Sigmoid colon (tissue), 7 donors: ENCODE measurements at places on chromosomes 2 and 18. TPM values are rescaled to one million over a fixed set of nuclear protein-coding genes. Genes with fewer than 3 reads are reported as not detected.

DNA sequence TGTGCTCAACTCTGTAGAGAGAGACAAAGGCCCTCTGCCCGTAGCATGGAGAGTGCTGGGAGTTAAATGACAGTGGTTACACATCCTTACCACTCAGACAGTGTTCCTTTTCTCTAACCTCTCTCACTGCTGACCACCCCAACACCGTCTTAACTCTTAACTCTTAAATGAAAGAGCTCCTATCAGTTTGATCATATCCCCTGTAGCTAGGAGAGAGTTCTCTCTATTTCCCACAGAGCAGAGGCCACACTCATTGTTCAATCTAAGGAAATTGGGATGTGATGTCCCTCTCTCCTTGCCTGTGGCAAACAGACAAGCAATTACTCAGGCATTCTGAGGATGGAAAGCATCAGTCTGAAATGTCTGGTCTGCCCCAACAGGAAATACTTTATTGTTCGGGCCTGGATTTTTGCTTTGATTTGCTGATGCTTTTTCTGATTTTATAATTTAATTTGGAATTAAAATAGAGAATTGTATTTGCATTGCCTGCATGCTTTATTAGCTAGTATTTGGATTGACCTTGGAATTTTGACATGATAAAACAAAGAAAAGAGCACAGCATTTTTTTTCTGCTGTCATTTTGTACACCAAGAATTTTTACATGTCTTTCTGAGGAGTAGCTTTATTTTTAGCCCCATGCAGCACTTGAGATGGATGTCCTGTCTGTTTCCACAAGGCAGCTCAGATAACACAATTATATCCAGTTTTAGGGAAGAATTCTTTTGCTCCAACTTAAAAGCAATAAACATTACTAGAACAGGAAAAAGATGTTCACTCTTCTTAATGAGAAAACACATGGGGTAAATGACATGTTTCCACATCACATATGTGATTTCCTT, 27.7 kb upstream of the IER3IP1 start:
- no peaks in the 10 kb centered on the region for H3K36me3 ChIP-seq
- no peaks in the 10 kb centered on the region for H3K4me1 ChIP-seq
- DNase-seq, result no peak
- H3K4me3 ChIP-seq, result no peak overlapping the region
- H3K27me3 ChIP-seq, result no peaks in the 10 kb centered on the region
- no peak overlapping the region for H3K27ac ChIP-seq

DNA sequence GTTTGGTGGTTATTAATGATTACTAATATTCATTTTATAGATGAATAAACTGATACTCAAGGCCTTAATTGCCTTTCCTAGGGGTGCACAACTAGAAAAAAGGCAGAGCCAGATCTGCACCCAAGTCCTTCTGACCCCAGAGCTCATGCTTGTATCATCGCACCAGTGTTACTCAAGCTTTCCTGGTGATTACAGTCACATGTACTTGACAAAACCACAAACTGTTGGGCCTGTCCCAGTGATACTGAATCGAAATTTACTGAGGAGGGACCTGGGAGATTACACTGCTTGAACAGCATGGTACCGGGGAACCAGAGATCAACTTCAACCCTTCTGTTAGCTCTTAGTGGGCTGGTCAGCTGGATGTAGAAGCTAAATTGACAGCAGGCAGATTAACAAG, 33.7 kb downstream of the FASTKD2 start:
- no peak overlapping the region for H3K27ac ChIP-seq
- DNase-seq, result no peak
- no peaks in the 10 kb centered on the region for H3K36me3 ChIP-seq
- H3K27me3 ChIP-seq, result no peaks in the 10 kb centered on the region
- H3K4me1 ChIP-seq, result peaks cover 6% of the 10 kb centered on the region

CTAGE1 gene
- not detected for total RNA-seq

DNA sequence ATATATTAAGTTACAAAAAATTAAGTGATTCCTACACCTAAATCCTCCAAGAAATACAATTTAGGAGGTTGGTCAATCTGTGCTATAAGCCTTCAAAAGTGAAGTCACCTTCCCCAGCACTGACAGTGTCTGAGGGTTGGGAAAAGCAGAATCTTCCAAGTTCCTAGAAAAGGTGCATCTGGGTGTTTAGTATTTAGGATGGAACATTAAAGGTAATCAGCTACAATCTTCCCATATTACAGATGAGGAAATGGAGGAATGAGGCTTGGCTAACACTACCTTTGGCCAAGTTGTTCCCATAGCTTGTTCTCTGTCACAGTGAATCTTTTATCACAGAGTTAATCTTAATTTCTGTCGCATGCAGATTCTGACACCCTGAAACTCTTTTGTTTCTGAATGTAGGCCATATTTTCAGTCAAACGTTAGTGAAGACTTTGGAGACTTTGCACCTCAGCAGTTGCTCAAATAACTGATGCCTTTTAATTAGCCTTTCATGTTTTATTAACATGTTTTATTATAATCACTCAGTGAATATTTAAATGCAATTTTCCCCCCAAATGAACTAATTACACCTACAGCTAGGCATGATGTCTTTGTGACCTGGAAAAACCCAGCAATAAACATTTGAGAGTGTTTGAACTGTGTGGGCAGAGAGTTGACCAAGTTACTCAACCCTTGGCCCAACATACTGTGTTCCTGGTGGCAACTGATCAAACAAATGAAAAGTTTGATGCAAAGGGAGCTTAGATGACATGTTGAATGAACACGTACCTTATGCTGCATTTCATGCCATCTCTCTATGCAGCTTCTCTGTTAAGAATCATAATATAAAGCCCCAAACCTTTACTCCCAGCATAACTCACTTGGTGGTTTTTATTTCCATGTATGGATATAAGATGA, 17.6 kb downstream of the FN1 start:
- no peak for DNase-seq
- H3K4me1 ChIP-seq, result peaks cover 70% of the 10 kb centered on the region
- H3K36me3 ChIP-seq, result peaks cover 15% of the 10 kb centered on the region
- H3K27ac ChIP-seq, result peak overlapping the region; percentile 64
- H3K27me3 ChIP-seq, result no peaks in the 10 kb centered on the region

- peak; percentile 63 for DNase-seq
- no peaks in the 10 kb centered on the region for H3K27me3 ChIP-seq
- H3K4me3 ChIP-seq, result peak overlapping the region; percentile 30
- no peaks in the 10 kb centered on the region for H3K36me3 ChIP-seq
- H3K4me1 ChIP-seq, result no peaks in the 10 kb centered on the region
Measured at GRCh38 chr2:128473175-128474035, 154.7 kb upstream of the HS6ST1 start.

MROH2A gene
- not detected for total RNA-seq

GRCh38 chr2:67290451-67291290, 106.5 kb upstream of the ETAA1 start:
- H3K27ac ChIP-seq, result no peak overlapping the region
- H3K4me1 ChIP-seq, result peaks cover 6% of the 10 kb centered on the region
- no peak overlapping the region for H3K4me3 ChIP-seq
- DNase-seq, result no peak
- H3K36me3 ChIP-seq, result no peaks in the 10 kb centered on the region

- no peaks in the 10 kb centered on the region for H3K36me3 ChIP-seq
- no peaks in the 10 kb centered on the region for H3K27me3 ChIP-seq
- DNase-seq, result no peak
- no peak overlapping the region for H3K27ac ChIP-seq
- H3K4me1 ChIP-seq, result no peaks in the 10 kb centered on the region
Measured at GRCh38 chr2:107548216-107548615, 278.5 kb upstream of the RGPD4 start.

DNA sequence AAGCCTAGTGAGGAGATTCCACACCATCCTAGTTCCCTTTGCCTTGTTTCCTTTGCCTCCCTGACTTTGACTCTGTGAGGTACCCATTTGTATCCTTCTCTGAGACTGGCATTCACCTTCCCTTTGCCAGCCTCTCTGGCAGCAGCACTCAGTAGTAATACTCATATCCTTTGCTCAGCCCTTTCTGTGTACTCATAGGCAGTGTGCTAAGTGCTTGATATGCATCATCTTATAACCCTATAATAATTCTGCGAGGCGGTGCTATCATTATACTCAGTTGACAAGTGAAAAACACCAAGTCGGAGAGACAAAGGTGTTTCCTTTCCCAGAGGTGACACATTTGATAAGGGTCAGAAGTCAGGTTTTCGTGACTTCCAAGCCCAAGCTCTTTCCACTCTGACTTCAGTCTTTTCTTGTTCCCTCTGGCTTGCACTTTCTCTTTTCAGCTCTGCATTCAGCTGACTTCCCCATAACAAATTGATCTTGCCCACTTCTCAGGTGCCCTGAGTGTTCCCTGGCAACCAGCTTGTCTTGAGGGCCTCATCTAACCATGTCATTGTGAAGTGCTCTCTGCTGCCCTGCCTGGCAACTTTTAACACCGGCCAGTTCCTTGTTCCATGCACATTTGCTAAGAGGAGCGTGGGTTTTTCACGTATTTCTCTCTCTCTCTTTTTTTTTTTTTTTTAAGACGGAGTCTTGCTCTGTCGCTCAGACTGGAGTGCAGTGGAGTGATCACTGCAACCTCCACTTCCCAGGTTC, 94.5 kb upstream of the UPP2 start:
- no peak for DNase-seq
- no peak overlapping the region for H3K27ac ChIP-seq
- no peaks in the 10 kb centered on the region for H3K4me1 ChIP-seq
- H3K4me3 ChIP-seq, result no peak overlapping the region
- H3K36me3 ChIP-seq, result no peaks in the 10 kb centered on the region

FBXO48 gene
- 1.1 TPM for total RNA-seq

- H3K36me3 ChIP-seq, result no peaks in the 10 kb centered on the region
- no peak overlapping the region for H3K4me3 ChIP-seq
- DNase-seq, result no peak
- no peaks in the 10 kb centered on the region for H3K4me1 ChIP-seq
- peak overlapping the region; percentile 74 for H3K27ac ChIP-seq
Measured at GRCh38 chr2:66538291-66538690, 103.4 kb downstream of the MEIS1 start.

DNA sequence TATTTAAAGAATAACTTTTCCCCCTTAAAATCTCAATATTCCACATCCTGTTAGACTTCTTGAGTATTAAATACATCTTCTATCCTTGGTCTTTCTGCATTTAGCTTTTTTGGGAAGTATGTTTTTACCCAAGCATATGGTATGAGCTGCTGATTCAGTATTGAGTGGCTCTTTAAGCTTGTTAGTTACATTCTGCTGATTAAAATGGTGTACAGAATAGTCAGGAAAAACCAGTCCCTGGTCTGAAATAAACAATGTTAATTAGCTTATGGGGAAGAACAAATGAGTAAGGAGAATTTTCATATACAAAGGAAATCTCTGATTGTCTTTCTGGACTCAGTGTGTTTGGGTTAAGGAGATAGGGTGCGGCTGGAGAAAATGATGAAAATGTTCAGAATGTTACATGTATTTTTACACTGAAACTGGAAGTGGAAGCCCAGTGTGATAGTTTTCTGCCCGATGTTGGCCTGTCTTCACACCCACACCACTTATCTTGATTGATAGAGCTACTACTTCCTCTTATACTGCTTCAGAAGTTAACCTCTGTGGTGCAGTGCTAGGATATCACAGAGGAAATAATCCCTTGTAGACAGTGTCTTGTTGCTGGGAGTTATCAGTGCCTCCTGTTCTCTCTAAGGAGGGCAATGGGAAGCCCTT, 84.0 kb downstream of the MSH2 start:
- no peaks in the 10 kb centered on the region for H3K4me1 ChIP-seq
- no peaks in the 10 kb centered on the region for H3K36me3 ChIP-seq
- no peak overlapping the region for H3K4me3 ChIP-seq
- no peak for DNase-seq
- no peak overlapping the region for H3K27ac ChIP-seq

DNA sequence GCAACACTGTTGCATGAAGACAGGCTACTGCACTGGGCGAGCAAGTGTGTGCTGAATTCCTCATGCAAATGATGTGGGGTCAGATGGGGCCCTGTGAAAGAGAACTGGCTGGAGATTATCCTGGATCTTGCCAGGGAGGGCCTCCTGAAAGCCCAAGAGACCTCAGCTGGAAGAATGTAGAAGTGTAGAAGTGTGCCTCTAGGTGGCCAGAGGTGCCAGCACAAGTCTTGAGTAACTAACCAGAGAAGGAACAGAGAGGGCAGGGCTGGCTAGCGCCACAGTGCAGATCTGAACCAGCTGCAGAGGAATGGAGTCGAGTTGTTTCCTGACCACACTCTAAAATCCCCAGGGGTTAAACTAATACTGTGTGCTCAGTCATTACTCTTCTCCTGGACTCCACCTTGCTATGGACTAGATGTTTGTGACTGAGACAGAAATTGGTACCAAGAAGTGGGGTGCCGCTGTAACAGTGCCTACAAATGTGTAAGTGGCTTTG, 399.3 kb downstream of the LRATD1 start:
- no peaks in the 10 kb centered on the region for H3K27me3 ChIP-seq
- no peaks in the 10 kb centered on the region for H3K4me1 ChIP-seq
- DNase-seq, result no peak
- H3K36me3 ChIP-seq, result no peaks in the 10 kb centered on the region

RAPGEF4 gene
- total RNA-seq, result 5.5 TPM

DNA sequence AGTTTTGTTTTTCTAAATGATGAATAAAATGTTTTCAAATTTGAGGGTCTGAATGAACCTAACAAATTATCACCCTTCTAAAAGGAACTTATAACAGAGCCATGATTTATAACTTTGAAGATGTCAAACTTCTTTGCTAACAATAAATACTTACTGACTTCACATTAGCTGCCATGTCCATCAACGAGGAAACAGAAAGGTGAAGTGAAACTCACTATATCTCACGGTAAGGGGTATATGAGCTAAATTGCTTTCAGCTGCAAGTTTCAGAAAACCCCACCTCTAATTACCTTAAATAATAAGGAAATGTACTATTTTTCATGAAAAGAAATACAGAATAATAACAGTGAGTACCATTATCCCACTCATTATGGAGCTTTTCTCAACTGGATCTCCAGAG, 350.8 kb upstream of the NT5C1B start:
- H3K36me3 ChIP-seq, result no peaks in the 10 kb centered on the region
- no peaks in the 10 kb centered on the region for H3K4me1 ChIP-seq
- DNase-seq, result no peak
- no peak overlapping the region for H3K27ac ChIP-seq

MLPH gene
- 21.9 TPM for total RNA-seq

GRCh38 chr18:26863122-26863879, 2.2 kb downstream of the AQP4 start:
- H3K27me3 ChIP-seq, result peaks cover 16% of the 10 kb centered on the region
- H3K27ac ChIP-seq, result no peak overlapping the region
- H3K36me3 ChIP-seq, result no peaks in the 10 kb centered on the region
- peaks cover 10% of the 10 kb centered on the region for H3K4me1 ChIP-seq
- peak overlapping the region; percentile 31 for H3K4me3 ChIP-seq

GRCh38 chr18:10926621-10927161, 222.7 kb downstream of the PIEZO2 start:
- H3K27me3 ChIP-seq, result no peaks in the 10 kb centered on the region
- DNase-seq, result no peak
- peak overlapping the region; percentile 49 for H3K27ac ChIP-seq
- peaks cover 31% of the 10 kb centered on the region for H3K4me1 ChIP-seq
- no peak overlapping the region for H3K4me3 ChIP-seq

GRCh38 chr2:96146881-96147592, 1.8 kb upstream of the DUSP2 start:
- DNase-seq, result peak; percentile 59
- no peak overlapping the region for H3K4me3 ChIP-seq
- no peaks in the 10 kb centered on the region for H3K36me3 ChIP-seq
- no peaks in the 10 kb centered on the region for H3K27me3 ChIP-seq
- H3K27ac ChIP-seq, result no peak overlapping the region

CACNB4 gene
- total RNA-seq, result 2.6 TPM

HAAO gene
- total RNA-seq, result 2.5 TPM
